Stimulated activated CD8-positive, alpha-beta memory T cell treated with anti-CD3 and anti-CD28 coated beads, Interleukin-4, amount 100 ng/mL, for 4 hours (primary cell): ENCODE measurements at places on chromosomes 6 and 20.

DNA sequence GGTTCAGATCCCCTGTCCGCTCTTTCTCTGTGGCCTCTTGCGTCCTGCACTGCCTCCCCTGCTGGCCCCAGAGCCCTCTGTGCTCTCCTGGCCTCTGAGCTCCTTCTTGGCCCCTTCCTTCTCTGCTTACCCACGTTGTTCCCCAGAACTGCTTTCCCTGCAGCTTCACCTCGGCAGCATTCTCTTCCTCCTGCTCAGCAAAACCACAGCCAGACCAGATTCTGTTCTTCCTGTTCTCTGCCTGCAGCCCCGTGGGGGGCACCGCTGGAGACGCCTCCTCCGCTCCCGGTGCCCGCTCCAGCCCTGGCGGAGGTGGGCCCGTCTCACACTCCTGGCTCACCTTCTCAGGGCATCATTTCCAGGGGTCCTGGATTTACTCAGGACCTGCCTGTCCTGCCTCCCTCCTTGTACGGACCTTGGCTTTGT lies 59.7 kb downstream of the TCP11 start:
- DNase-seq = no peak

DNA sequence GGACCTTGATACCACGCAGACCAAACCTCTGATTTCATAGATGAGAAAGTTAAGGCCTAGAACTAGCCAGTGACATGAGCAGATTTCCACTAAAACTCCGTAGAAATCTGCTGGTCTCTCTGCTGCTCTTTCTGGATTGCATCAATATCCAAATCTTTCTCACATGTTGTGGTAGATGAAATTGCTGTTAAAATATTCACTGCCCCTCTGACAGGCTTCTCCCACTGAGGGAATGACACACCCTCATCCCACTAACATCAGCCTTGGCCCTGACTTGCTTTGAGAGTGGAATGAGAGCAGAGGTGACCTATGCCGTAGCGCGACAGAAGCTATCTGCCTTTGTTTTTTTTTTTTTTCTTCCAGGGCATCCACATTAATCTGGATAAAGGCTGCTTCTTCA lies 20.4 kb upstream of the EXOC2 start:
- no peak for DNase-seq

- no peak for DNase-seq
These were observed 63.0 kb downstream of the RIPOR3 start for GRCh38 chr20:50628332-50628731.

DNA sequence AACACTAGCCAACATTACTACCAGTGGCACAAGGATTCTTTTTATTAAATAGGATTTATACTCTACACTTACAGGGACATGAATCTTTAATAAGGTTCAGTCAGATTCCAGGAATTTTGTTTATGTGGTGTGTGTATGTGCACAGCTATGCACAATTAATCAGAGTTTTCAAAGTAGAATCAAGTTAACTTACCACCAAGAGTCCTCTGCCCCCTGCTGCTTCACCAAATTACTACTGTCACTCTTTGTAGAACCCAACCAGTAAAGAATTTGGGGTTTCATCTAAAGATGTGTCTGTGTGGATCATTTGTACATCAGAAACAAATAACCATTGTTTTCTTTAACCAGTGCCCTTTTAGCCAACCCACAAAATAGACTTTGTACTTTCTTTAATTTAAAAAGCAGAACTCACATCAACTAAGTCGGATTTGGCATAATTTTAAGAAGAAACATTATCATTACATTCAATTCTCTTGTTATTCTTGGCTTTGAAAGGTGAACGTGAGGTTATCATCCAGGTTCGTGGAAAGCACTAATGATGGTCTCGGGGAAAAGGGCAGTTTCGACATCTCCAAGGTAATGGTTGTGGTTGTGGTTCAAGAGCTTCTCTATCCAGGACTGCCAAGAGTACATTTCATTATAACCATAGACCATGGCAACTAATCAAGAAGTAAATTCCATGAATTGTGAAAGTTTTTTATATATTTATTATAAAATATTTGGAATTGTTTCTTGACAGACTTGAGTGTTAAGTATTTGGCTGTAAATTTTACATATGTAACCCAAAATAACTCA lies 514.3 kb upstream of the ID4 start:
- DNase-seq = no peak

DNA sequence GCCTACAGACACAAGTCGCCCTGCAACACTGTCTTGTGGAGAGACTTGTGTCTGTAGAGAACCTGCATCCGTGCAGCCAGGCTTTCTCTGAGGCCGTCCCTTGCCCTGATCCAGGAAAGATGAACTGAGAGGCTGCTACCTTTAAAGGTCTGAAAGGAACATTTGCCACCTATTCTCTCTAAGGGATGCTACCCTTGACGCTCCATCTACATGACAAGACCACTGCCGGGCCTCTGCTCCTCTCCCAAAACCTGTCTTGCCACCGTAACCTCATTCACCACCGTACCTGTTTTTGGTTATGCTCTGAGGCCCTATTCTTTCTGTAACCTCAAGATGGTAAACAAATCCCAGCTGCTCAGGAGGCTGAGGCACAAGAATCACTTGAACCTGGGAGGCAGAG lies 73.9 kb downstream of the FOXF2 start:
- no peak for DNase-seq

GRCh38 chr6:16712931-16713484 lies 48.3 kb downstream of the ATXN1 start:
- DNase-seq = no peak

DNA sequence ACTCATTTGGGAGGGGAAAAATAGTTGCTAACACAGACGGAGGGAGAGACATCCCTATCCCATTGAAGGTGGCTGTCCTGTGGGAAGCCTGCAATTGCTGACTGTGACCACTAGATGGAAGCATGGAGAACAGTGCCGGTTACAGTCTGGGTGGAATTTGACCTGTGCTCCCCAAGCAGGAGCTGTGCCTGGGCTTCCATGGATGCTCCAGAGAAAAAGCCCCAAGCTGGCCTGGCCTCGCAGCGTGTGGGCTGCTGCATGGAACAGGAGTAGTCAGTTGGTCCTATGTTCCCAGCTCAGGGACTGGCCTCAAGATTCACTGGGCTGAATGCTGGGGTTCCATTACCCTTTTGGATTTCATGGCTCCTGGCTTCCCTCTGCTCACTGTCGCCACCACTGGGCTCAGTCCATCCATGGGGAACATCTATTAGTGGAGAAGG lies 116.3 kb upstream of the CHD6 start:
- no peak for DNase-seq
